ENCODE measurements at places on chromosomes 5 and 9.

DNA sequence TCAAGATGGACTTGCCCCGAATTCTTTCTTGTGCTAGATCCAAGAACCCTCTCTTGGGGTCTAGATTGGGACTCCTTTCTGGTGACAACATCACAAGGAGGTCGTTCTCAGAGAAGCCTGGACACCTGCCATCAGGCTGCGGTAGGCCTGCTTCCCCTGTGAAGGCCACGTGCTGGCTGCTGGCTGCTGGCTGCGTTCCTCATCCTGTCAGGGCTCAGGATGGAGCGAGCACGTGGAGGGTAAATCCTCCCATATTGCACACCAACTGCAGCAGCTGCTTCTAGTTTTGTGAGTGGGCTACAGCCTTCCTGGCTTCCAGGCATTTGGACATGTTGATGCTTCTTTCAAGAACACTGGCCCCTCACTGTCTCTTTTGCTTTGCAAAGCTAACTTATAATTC is 95.6 kb downstream of the HSPA4 start:
- no peak for DNase-seq

DNA sequence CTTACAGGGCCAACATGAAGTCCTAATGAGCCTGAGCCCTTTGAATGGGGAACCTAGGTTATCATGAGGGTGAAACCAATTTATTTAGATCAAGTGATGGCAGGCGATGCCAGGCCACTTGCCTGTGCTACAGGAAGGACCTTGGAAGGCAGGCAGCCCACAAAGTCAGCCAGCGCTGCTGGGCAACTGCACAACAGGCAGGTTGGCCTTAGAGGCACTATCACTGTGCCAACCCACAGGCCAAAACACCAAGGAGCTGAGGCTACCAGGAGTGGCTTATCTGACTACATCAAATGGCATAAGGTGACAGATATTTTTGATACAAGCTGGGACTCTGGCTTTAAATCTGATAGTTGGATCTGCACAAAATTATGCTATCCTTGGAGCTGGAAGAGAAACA is 319.1 kb downstream of the NTRK2 start:
- DNase-seq: no peak

- DNase-seq: no peak
These were observed 209.6 kb upstream of the PDE4D start for GRCh38 chr5:60102961-60103693.

DNA sequence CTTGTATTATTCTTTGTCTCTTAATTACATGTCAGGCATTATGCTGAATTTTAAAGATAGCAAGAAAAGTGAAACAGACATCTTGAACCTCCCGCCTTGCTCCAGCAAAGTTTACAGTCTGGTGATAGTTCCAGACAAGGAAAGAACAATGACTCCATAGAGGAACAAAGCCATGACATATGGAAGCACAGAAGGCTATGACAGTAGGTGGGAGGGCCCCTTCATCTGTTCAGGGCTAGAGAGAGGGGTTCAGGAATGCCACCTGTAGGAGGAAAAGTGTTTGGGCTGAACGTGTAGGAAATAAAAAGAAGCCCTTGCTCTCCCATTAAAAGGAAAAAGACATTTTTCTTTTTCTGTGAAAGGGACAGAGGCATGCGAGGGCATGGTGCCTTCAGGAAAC is 315.6 kb downstream of the TRIM32 start:
- DNase-seq: no peak

DNA sequence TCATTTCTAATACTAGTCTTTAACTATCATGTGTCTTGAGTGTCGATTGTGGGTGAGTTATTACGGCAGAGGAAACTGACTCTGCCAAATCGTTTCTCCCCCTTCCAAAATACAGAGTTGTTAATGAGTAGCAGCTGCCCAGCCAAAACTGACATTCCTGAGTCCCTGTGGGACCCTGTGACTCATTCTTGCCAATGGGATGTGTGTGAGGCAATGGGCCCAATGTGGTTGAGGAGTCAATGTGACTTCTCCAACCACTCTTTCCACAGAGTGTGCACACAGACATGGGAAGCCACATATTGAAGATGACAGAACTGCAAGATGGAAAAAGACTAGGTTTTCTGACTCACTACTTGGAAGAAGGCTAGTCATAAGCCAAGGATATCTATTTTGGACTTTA is 434.7 kb downstream of the DTWD2 start:
- no peak for DNase-seq

DNA sequence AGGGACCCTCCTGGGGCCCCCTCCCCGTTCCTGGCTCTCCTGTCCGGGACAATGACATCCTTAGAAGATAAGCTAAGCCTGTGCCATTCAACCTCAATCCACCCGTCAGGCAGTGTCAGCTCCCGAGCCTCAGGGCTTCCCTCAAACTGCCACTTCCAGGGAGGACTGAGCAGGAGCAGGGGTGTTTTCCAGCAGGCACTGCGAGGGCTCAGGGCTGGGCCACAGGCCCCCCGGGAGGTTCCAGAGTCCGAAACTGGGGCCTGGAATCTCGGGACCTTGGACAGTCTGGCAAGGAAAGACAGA is 26.2 kb downstream of the LHX3 start:
- no peak for DNase-seq

GRCh38 chr5:144122081-144122480 is 48.4 kb downstream of the YIPF5 start:
- no peak for DNase-seq

DNA sequence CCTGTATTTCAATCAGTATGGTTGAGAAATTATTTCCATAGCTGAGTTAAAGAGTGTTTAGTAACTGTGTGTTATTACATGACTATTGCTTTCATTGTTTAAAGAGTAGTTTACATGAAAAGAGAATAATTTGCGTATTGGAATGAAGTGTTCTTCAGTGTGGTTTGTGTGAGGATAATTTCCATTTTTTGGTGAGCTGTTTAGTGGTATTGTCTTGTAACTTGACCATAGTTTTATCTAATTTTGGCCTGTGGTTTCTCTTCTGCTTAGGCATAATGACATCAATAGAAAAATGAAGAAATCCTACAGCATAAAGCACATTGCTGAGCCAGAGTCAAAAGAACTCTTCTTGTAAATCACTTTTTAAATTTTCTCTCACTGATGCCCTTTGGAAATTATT is 151.2 kb downstream of the SNCAIP start:
- no peak for DNase-seq

GRCh38 chr5:112604732-112605630 is 132.7 kb upstream of the APC start:
- peak; percentile 82 for DNase-seq

GRCh38 chr5:170223906-170224305 is 8.9 kb upstream of the C5orf58 start:
- no peak for DNase-seq

DNA sequence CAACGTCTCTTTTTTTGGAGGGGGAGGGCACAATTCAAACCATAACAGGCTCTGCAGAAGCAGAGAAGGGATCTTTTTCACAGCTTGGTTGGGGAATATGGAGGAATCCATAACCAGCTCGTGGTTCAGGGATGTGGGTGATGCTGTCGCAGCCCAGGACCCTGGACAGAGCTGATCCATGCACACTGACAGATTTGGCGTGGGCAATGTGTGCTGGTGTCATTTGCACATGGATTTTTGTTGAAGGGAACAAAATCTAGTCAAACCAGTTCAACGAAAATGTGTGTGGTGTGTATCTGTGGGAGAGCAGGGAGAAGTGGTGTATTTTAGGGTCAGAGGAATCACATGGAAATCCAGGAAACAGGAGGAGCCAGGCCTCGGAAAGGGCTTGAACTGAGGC is 4.2 kb downstream of the DOCK2 start:
- DNase-seq: no peak

DNA sequence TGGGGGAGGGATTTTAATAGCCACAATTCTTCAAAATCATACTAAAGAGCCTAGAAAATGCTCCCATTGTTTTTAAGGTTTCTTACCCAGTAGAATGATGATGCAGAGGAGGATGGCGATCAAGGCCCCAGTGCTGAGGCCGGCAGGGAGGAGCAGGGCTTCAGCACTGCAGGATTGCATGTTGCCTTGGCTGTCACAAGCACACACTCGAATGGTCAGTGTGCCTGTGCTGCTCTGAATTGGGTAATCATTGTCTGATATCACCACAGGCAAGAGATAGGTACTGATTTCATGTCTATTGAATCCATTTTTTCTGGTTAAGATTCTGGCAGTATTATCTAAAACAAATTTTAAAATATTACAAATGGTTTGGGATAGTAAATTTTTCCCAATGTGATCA is 153.3 kb downstream of the CDH10 start:
- no peak for DNase-seq

DNA sequence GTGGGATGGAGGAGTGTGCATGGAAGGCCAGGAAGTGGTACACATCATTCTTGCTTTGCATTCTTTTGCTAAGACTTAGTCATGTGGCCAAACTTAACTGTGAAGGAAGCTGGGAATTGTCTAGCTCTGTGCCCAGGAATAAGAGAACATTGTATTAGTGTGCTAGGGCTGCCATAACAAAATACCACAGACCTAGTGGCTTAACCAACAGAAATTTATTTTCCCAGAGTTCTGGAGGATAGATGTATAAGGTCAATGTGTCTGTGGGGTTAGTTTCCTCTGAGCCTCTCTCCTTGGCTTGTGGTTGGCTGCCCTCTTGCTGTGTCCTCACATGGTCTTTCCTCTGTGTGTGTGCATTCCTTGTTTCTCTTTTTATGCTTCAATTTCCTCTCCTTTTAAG is 32.4 kb downstream of the NNT start:
- no peak for DNase-seq

DNA sequence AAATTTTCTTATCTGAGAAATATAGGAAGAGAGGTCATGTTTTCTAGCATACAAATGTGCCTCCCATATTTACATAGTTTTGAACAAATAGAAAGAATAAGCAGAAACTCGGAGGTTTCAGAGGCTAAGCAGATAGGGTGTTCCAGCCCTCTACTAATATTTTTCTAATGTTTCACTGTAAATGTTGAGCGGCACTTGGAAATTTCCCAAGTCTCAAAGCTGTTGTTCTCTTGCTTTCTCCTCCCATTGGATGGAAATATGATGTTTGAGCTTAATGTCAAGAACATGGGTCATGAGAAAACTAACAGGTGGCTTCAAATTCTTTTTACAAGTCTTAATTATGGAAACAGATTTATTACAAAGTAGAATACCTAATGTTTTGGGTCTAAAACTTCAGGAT is 5.1 kb downstream of the SPINK1 start:
- no peak for DNase-seq

DNA sequence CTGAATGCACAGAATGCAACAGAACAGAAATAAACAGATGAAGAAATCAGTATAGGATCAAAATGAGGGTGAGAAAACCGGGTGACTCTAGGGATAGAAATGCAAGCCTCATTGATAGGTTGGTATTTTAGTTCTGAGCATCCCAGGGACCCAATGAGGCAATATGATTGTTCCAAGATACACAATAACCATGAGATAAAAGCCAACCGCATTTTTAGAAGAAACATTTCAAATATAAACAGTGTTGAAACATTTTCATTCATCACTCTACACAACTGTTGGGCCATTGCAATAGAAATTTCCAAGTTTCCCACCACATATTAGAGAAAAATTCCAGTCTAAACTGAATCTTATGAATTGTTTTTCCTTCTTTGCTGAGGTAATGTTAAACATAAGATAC is 452.3 kb upstream of the PTGER4 start:
- no peak for DNase-seq

DNA sequence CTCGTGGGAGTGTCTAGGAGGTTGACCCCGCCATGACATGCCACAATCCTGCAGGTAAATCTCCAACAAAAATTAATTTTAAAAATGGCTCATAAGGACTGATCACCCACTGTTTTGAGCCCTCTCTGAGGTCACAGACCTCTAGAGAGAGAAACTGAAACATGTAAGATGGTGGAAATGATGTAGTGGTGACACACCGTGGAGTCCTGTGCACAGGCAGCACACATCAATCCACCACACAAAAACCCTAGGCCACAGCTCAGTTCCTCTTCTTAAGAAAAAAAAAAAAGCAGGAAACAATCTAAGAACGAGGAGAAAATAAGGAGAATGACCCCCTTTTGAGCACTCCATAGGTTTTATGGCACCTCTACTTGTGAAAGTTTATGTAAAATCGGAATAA is 93.8 kb upstream of the FAM120A start:
- DNase-seq: no peak

DNA sequence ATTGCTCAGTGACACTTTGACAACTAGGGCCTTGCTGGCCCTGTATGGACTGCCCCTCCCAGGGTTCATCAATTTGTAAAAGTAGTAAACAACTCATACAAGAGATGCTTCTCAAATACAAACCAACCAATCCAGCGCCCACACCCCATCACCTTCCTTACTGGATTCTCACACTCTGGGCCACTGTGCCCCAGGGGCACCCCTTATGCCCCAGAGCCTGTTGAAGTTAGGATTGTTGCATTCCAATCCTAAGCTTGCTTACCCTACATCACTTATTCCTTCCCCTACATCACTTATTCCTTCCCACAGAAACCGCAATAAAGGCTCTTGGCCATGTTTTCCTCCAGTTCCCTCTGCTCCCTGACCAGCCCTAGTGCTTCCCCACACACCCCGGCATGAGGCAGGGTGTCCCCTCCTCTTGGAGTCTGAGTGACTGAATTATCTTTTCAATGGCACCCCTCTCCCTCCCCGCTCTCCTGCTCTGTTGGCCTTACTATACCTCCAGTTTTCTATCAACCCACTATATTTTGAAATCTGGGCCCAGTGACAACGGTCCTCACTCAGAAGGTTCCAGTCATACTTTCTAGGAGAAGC is 182.4 kb upstream of the S1PR3 start:
- no peak for DNase-seq

DNA sequence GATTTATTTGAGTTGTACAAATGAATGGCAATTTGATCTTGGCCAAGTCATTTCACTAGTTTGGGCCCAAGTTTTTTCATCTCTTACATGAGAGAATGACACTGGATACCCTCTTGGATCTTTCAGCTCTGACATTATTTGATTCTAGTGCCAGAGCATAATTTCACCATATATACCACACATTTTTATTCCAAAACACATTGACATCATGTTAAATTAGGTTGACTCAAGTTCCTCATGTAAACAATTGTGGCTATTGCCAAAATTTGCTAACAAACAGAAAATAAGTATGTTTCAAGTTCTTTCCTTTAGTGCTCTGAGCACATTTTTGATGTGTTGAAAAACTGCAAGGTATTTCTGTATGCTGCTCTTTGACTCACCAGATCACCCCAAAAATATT is 375.8 kb downstream of the ZNF608 start:
- DNase-seq: no peak

- DNase-seq: no peak
These were observed 32.8 kb upstream of the TGFBI start for GRCh38 chr5:135995976-135996375.

DNA sequence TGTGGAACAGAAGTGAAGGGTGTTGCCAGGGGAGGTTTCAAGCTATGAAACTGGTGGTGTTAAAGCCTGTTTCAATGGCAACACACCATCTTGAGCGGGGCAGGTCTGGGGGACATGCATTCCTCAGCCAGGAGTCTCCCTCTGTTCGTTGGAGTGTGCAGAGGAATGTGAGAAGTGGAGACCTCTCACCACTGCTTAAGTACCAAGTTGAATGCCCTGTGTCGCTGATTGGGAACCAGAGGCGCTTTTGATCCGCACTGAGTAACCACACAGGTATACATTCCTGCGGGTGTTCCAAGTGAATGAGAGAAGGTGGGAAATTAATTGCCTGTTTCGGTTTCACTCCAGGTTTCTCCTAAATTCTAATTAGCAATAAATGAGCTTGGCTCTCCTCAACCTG is 99.4 kb downstream of the LIX1 start:
- no peak for DNase-seq

Measured in NAMALWA (cell line).